Naive thymus-derived CD4-positive, alpha-beta T cell (primary cell): ENCODE measurements at places on chromosomes 2 and 18.
A peak's percentile ranks its signal among the peaks of the same experiment; 100 is the strongest.

- no peak overlapping the region for H3K4me3 ChIP-seq
- H3K4me1 ChIP-seq: peaks cover 30% of the 10 kb centered on the region
- DNase-seq: no peak
- peaks cover 47% of the 10 kb centered on the region for H3K27me3 ChIP-seq
Observed at GRCh38 chr2:174341995-174342685, 7.4 kb downstream of the SP9 start.

GRCh38 chr2:200158647-200159356 lies 147.7 kb upstream of the SPATS2L start:
- no peak for DNase-seq
- H3K27ac ChIP-seq: no peak overlapping the region
- H3K27me3 ChIP-seq: no peaks in the 10 kb centered on the region
- H3K36me3 ChIP-seq: no peaks in the 10 kb centered on the region
- H3K4me1 ChIP-seq: no peaks in the 10 kb centered on the region

GRCh38 chr2:237920673-237921072 lies 46.1 kb upstream of the UBE2F start:
- DNase-seq: no peak
- H3K4me1 ChIP-seq: no peaks in the 10 kb centered on the region
- no peak overlapping the region for H3K27ac ChIP-seq
- no peak overlapping the region for H3K4me3 ChIP-seq
- H3K27me3 ChIP-seq: no peaks in the 10 kb centered on the region

DNA sequence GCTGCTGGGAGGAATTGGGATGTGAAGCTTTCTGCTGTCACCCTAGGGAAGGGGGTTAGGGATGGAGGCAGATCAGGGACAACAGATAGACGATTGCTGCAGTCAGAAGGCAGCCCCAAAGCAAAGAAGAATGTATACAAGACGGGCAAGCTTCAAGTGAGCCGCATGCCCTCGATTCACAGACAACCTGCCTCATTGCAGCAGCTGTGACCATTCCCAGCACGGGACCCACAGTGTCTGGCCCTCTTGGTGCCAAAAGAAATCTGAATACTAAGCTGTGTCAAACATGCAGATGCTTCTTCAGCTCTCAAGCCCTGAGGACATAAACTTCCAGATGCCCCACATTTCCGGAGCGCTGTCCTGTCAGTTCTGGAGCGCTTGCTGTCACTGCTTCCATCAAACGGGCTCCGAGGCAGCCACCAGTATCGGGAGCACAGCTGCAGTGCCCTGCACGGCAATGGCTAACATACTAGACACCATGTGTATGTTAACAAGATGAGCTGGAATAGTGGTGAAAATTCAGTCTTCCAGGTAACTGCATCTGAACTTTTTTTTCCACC lies 33.8 kb downstream of the PRELID3A start:
- H3K4me1 ChIP-seq: no peaks in the 10 kb centered on the region
- H3K27ac ChIP-seq: no peak overlapping the region
- H3K27me3 ChIP-seq: no peaks in the 10 kb centered on the region
- no peak overlapping the region for H3K4me3 ChIP-seq

GRCh38 chr2:34991508-34992274 lies 1363.9 kb upstream of the CRIM1 start:
- no peak for DNase-seq
- no peaks in the 10 kb centered on the region for H3K36me3 ChIP-seq
- no peak overlapping the region for H3K4me3 ChIP-seq
- H3K4me1 ChIP-seq: no peaks in the 10 kb centered on the region
- H3K27ac ChIP-seq: no peak overlapping the region
- no peaks in the 10 kb centered on the region for H3K27me3 ChIP-seq

DNA sequence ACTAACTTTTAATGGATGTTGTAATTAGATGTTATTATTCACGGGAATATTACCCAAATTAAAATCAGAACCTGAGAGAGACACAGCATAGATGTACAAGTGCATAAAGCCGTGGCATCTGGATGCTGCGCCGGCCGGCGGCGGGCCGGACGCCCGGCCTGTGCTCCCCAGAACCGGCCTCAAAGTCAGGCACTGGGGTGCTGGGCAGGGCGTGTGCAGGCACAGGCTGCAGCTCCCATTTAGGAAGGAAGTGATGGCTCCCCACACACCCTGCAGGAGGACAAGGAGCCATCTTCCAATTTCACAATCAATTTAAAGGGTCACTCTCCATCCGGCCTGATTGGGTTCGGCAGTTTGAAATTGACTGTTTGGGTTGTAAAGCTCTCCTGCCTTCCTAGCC lies 367.7 kb upstream of the SALL3 start:
- DNase-seq: no peak
- H3K4me1 ChIP-seq: no peaks in the 10 kb centered on the region
- no peak overlapping the region for H3K4me3 ChIP-seq
- H3K27me3 ChIP-seq: no peaks in the 10 kb centered on the region

GRCh38 chr2:170928824-170929685 lies at the start of gene GORASP2:
GORASP2 (plus strand) TSS chr2:170929253; CDS start chr2:170929341, 88 bp downstream.
- peak; percentile 99 for DNase-seq
- H3K36me3 ChIP-seq: no peaks in the 10 kb centered on the region
- peak within 1 kb of the TSS; percentile 88 for H3K4me3 ChIP-seq
- peaks cover 32% of the 10 kb centered on the region for H3K4me1 ChIP-seq

GRCh38 chr2:165682546-165682945 lies 111.5 kb downstream of the GALNT3 start:
- H3K4me1 ChIP-seq: no peaks in the 10 kb centered on the region
- no peak overlapping the region for H3K4me3 ChIP-seq
- H3K27me3 ChIP-seq: no peaks in the 10 kb centered on the region
